Activated naive CD4-positive, alpha-beta T cell treated with anti-CD3 and anti-CD28 coated beads for 36 hours (primary cell): ENCODE measurements at places on chromosomes 4 and X. TPM values are rescaled to one million over a fixed set of nuclear protein-coding genes. Genes with fewer than 3 reads are reported as not detected.

NPY2R gene
- total RNA-seq = not detected

RBM47 gene
- 1.7 TPM for total RNA-seq

TRIM75 gene
- not detected for total RNA-seq

MAGEE2 gene
- total RNA-seq = not detected

PHEX gene
- total RNA-seq = 0.31 TPM

CLCN4 gene
- total RNA-seq = not detected

DNA sequence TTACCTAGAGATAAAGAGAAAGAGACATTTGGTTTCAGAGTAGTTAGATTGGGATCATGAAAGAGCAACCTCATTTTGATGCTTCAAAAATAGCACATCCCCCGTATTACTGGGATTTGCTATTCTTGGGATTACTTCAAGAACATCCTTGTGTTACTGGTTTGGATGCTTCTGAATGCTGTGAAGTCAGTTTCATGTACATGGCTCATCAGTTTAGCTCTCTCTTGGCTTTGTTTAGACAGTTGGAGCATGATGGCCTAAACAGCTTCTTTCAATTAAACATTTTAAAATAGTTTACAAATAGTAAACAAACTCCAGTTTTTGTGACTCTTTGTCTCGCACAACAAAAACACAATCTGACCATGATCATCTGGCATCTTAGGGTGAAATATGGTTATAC, 23.9 kb downstream of the HTT start:
- no peak for DNase-seq

DNA sequence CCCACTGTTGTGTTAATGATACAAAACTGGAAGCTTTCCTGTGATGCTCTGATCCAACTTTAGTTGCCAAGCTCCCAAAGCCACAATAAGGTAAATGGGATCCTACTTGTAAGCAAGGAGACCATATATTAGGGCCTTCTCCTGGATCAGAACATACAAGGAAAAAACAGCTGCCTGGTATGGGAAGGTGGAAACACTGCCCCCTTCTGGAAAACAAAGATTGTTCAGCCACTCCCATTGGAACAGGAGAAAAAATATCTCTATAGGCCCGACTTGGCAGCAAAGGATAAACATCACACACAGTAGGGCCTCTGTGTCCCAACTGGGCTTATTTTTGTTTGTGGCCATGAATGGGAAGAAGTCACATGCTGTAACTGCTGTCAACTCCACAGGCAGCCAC, 166.5 kb downstream of the TBX22 start:
- DNase-seq = no peak

GRCh38 chrX:129690435-129690834, 35.7 kb upstream of the APLN start:
- no peak for DNase-seq

DNA sequence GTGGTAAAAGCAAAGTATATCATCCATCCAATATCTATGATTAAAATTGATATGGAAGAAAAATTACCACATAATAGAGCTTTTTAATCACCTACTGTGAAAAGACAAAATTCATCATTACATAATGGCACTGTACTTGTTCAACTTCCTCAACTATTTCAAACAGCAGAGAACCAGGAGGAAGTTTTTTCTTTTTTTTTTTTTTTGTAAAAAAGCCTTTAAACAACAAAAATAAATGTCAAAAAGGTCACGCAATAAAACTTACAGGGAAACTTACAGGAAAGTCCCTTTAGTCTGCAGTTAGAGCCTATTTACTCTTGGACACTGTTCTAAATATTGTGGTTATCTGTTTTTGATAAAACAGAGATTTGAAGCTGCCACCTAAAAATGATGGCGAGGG, 4.8 kb downstream of the PDGFC start:
- DNase-seq = no peak

DNA sequence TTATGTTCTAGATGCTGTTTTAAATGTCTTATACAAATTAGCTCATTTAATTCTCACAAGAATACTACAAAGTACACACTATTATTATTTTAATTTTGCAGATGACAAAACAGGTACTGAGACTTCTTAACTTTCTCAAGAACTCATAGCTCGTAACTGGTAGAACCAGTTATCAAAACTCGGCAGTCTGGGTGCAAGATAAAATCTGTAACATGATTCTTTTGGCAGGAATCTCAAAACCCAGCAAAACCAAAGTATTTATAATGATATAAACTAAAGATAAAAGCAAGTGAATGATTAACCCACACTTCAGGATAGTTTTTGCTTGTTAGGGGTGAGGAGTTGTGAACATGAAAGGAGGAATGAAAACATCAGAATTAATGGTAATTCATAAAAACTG, 27.6 kb downstream of the CLNK start:
- DNase-seq = no peak

DNA sequence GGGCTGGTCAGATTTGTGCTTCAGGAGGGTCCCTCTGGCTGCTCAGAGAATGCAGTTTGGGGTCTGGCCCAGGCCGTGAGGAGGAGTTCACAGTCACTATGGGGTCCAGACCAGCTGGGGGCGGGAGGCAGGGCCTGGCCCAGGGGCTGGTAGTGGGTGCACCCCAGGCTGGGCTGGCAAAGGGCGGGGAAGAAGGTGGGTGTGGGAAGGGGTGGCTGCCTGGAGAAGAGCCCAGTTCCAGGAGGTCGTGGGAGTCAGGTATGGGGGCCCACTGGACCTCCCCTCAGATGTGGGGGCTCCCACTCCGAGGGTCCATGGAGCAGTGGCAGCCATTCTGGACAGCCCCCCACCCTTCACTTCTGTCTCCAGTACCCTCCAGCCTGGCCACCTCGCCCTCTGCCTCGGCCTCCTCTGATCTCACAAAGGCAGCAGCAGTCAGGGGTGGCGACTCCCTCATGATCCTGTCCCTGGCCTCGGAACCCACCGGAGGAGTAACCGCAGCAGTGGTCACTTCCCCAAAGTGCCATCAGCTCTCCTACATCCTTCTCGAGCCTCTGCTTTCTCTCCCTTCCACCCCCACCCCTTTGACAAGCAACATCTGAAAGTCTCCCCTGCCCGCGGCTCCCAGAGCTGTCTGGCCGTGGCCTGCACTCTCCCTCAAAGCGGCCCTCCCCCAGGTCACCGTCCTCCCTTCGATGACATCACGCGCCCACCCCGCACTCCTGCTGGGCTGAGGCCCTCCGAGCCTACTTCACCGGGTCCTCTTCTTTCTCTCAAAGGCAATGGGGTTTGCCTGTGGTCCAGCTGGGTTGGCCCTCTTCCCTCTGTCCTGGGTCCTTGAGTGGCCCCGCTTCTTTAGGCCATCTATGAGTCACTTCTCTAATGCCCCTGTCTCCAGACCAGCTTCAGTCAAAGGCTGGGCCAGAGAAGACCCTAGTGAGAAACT, 1.7 kb upstream of the SLC6A8 start:
- no peak for DNase-seq

DNA sequence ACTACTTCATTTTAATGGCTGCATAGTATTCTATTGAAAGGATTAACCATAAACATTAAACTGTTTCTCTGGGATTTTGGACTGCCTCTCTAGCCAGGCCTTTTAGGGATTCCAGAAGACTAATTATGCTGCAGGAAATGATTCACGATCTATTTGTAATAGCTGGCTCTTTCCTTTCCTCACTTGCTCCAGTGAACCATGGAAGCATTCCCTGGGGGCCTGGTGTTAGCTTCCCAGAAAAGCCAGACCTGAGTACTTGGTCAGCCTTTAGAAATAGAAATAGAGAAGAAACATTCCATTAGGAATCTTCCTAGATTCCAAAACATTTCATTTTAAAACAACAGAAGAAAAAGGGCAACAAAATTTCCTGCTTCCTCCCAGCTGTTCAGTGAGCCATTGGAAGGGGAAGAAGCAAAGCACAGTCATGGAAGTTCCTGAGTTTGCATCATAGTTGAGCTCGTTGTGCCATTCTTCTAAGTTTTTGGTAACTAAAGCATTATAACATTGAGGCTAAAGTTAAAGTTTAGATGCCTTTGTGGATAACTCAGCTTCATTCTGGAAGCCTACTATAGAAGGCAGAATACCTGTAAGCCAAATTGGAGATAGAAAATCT, 83.5 kb downstream of the NPNT start:
- no peak for DNase-seq

GRCh38 chr4:11843340-11843739, 414.6 kb upstream of the HS3ST1 start:
- DNase-seq = no peak

- DNase-seq = no peak
These were observed 27.4 kb downstream of the HMGN5 start for GRCh38 chrX:81174286-81174685.

- DNase-seq = no peak
These were observed 44.4 kb upstream of the IL9R start for GRCh38 chrX:155953055-155953454.

- DNase-seq = no peak
These were observed 4.7 kb downstream of the SLC25A6 start for GRCh38 chrX:1387141-1387776.

GRCh38 chr4:81876106-81876505, 404.4 kb upstream of the RASGEF1B start:
- no peak for DNase-seq

DNA sequence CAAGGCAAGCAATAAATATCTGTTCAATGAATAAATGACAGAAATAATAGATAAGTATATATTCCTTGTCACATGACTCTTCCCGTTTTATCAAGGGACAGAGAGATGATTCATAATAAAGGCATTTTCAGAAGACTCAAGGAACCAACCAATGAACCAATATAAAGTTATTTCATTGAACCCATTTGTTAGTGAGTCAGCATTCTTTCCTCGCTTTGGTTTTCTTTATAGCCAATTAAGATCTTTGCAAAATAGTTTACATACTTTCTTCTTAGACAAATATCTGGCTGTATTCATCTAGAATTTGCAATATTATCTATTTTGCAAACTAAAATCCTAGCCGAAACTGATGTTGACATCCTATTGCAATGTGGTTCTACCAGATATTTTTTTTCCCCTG, 269.4 kb downstream of the IL15 start:
- DNase-seq = no peak

DNA sequence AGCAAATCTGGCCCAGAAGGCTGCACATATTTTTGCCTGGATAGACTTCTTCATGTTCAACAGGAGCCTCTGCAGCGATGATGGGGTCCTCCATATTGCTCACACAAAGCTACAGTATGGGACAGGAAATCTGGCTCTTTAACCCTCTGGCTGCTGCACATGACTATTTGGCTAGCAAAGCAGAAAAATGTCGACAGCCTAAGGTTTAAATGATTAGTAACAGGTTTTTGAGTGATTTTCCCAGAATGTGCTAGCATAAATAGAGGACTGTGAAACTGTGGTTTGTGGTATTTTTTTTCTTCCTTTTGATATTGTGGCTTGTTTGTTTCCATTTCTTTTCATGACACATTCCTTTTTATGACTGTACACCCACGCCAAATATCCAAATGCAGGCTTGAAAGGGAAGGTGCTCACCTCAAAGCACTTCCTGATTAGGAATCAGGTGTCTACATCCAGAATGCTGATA, 120.2 kb upstream of the GK2 start:
- DNase-seq = peak; percentile 14

- DNase-seq = peak; percentile 53
These were observed 66.1 kb downstream of the NR3C2 start for GRCh38 chr4:148376151-148376550.
